ENCODE measurements at places on chromosomes 5 and 9.

- no peak for DNase-seq
These were observed 145.4 kb downstream of the SPATA31D1 start for GRCh38 chr9:82134010-82134409.

GRCh38 chr9:6413365-6414246 is 607 bp downstream of the UHRF2 start:
- no peak for DNase-seq

- no peak for DNase-seq
These were observed 409.1 kb downstream of the TAF11L14 start for GRCh38 chr5:18043344-18043743.

- no peak for DNase-seq
These were observed 5.0 kb upstream of the CXXC5 start for GRCh38 chr5:139642891-139643871.

- DNase-seq, result no peak
These were observed 36.3 kb upstream of the KCNN2 start for GRCh38 chr5:114325541-114325940.

GRCh38 chr5:96404191-96404867 is 28.7 kb downstream of the PCSK1 start:
- DNase-seq, result no peak

All from stimulated activated CD8-positive, alpha-beta memory T cell treated with anti-CD3 and anti-CD28 coated beads, Interleukin-12 subunit alpha, Interleukin-12 subunit beta, amount 100 ng/mL, for 1 hour (primary cell).